Left lung (tissue), 14 donors: ENCODE measurements at places on chromosomes 6 and 20. TPM values are rescaled to one million over a fixed set of nuclear protein-coding genes. Genes with fewer than 3 reads are reported as not detected.

DNA sequence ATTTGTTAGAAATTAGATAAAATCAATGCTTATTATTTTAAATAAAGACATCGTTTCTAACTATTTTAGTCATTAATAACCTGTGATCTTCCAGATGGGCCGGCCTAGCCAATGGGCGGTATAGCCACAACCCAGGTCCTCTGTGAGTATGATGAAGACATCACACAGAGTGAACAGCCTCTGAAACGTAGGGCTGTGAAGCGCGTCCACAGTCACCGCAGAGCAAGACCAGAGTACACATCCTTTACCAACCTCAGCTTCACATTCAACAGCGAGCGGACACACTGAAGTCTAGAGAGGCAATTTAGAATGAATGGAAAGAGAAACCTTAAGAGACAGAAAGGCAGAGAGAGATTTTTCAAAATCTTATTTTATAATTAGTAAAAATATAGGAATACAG, 125.0 kb upstream of the RPS6KA2 start:
- no peak for DNase-seq

DNA sequence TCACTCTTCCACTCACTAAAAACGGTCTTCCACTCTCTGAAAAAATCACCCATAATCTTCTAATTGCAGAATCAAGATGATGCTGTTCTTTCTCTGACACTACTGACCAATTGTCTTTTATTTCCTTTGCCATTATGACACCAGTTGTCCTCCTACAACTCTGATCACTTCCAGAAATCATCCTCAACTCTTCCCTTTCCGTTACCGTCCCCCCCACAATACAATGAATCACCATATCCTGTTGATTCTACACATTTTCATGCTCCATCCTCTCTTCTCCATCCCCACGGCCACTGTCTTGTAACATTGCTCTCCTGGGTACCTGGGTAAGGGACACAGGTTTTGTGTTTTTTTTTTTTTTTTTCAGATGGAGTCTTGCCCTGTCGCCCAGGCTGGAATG, 2.5 kb upstream of the PPP2R5D start:
- no peak for DNase-seq

GRCh38 chr20:49433333-49433732, 49.1 kb downstream of the KCNB1 start:
- no peak for DNase-seq

- DNase-seq = no peak
These were observed 86.2 kb downstream of the LAMP5 start for GRCh38 chr20:9600562-9600961.

GRCh38 chr6:27040244-27041042, 207.1 kb upstream of the PRSS16 start:
- no peak for DNase-seq

DNA sequence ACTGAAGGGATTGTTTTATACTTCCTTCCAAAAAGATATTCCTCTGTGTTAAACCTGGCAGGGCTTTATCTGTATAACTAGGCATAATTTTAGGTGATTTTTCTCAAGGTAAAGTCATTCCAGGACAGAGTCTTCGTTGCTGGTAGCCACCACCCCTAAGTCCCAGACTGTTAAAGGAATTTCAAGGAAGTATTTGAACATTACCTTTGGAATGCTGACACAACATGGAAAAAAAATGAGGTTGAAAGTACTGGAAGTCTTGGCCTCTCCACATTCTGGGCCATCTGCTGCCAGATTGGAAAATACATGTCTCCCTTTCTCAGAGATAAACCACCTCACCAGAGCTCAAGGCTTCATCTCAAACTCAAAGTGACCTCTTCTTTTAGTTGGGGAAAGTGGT, 27.0 kb upstream of the ETV7 start:
- no peak for DNase-seq

- no peak for DNase-seq
These were observed 89.2 kb upstream of the BACH2 start for GRCh38 chr6:90385759-90386313.

DNA sequence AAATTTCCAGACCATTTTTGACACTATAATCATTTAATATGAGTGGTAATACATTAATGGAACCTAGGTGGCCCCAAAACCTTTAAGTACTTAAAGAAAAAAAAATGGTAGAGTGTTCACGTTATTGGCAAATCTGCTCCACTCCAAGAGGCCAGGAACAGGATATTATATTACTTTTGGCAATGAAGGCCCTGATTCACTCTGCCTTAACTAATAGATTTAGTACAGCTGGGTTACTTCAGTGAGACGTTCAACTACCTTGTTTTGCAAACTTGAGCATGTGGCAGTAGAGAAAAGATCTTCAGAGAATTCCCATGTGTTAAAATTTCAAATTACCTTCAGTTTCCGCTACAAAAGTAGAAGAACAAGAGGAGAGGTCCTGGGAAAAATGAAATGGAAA, 12.8 kb downstream of the ADNP start:
- no peak for DNase-seq

DNA sequence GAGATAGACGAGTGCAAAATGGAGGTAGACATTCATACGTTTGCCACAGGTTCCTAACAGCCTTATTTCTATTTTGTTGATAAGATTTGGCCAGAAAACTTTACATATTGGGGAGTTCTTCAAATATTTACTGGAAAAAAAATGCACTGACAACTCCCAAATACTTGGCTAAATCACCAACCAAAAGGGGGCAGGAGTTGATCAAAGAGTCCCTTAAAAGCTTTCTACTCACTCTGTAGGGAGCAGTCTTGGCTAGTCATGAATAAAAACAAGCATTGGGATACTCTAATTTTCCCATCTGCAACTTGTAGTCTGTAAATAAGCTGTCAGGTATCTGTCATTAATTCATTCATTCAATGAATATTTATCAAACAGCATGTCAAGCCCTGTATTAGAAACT, 18.4 kb downstream of the TENT5A start:
- DNase-seq = no peak

Gene TCP11
- polyA plus RNA-seq = 0.69 TPM

Gene ARFGEF3
- polyA plus RNA-seq = 7.5 TPM

Gene SLC17A3
- not detected for polyA plus RNA-seq

Gene HLA-A
- polyA plus RNA-seq = 218 TPM
